Ascending aorta (tissue), 2 donors: ENCODE measurements at places on chromosomes 1 and 21. TPM values are rescaled to one million over a fixed set of nuclear protein-coding genes. Genes with fewer than 3 reads are reported as not detected.

GRCh38 chr1:221824025-221824424, 82.1 kb upstream of the DUSP10 start:
- no peak for DNase-seq

Gene NDUFS5
- total RNA-seq: 194 TPM

GRCh38 chr21:15277466-15277865, 212.7 kb upstream of the NRIP1 start:
- DNase-seq: no peak

- DNase-seq: no peak
These were observed 12.6 kb downstream of the NTPCR start for GRCh38 chr1:232962761-232963745.

GRCh38 chr1:219152751-219153150, 20.9 kb upstream of the LYPLAL1 start:
- DNase-seq: no peak

DNA sequence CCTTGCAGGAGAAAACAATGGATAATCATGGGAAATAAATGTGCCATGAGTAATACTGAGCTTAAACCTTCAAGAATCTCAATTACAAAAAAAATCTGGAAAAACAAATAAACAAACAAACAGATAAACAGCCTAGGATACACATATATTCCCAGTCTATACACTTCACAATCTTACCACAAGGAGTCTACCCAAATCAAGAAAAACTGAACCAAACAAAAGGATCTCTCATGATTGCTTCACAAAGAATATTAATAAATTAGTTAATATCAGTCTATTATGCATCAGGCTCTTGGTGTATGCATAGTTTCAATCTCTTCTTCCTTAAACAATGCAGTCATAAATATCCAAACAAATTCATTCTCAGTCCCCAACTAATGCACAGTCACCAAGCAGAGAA, 3.2 kb upstream of the ESRRG start:
- DNase-seq: no peak

- no peak for DNase-seq
These were observed 50.3 kb upstream of the MAP10 start for GRCh38 chr1:232754930-232755329.

GRCh38 chr1:200452850-200453552, 43.2 kb upstream of the ZNF281 start:
- DNase-seq: no peak

Gene TAL1
- total RNA-seq: 13.9 TPM

GRCh38 chr1:157551694-157552693, at the start of gene FCRL5:
Gene FCRL5, minus strand, starts transcription at chr1:157552515. Its CDS starts 153 bp downstream, at chr1:157552362.
- no peak for DNase-seq

DNA sequence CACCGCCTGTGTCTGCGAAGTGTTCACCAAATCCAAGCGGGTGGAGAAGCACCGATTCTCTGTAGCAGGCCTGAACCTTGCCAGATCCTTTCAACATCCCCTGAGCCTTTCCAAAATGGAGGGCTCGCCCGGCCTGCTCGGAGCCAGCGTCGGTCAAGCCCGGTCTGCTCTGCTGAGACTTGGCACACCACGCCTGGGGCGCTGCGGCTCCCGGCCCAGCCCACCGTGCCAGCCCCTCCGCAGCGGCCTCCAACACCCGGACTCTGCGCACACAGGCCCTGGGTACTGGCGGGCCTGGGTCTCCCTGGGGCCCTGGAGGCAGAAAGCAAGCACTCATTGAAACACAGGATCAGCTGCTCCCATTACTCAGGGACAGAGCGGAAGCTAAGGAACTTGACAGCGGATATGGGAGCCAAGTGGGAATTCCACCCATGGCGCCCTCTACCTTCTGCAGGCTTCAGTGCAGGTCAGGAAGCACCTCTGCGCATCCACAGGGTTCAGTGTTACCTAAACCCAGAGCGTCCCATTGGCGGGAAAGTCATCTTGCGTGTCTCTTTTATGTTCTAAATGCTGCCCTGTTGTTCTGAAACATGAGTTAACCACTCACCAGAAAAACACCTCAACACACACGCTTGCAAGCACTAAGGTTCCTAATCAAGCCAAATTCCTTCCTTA, 159.9 kb downstream of the ZBTB18 start:
- DNase-seq: no peak

GRCh38 chr1:55478742-55479141, 263.6 kb upstream of the USP24 start:
- DNase-seq: no peak

GRCh38 chr1:236773919-236774318, 21.2 kb upstream of the MTR start:
- DNase-seq: no peak

GRCh38 chr1:12326986-12327385, 97.2 kb downstream of the VPS13D start:
- no peak for DNase-seq

DNA sequence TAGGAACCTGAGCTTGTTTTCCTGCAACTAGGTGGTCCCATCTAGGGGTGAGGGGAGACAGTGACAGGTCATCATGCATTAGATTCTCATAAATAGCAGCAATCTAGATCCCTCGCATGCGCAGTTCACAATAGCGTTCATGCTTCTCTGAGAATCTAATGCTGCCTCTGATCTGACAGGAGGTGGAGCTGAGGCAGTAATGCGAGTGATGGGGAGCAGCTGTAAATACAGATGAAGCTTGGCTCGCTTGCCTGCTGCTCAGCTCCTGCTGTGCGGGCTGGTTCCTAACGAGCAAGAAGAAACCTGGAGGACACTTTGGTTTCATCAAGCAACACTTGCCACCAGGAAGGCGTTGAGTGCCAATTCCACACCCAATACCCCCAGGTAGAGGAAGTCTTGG, 95.1 kb upstream of the OLIG2 start:
- DNase-seq: no peak

- DNase-seq: no peak
These were observed 15.9 kb upstream of the IFNLR1 start for GRCh38 chr1:24202987-24203386.

- no peak for DNase-seq
These were observed 3.1 kb upstream of the MMP23B start for GRCh38 chr1:1628754-1629429.

Gene C1orf226
- 0.85 TPM for total RNA-seq

GRCh38 chr1:161727256-161727924, 6.0 kb downstream of the FCRLB start:
- DNase-seq: no peak

GRCh38 chr1:71706029-71706671, 576.2 kb downstream of the NEGR1 start:
- DNase-seq: no peak

DNA sequence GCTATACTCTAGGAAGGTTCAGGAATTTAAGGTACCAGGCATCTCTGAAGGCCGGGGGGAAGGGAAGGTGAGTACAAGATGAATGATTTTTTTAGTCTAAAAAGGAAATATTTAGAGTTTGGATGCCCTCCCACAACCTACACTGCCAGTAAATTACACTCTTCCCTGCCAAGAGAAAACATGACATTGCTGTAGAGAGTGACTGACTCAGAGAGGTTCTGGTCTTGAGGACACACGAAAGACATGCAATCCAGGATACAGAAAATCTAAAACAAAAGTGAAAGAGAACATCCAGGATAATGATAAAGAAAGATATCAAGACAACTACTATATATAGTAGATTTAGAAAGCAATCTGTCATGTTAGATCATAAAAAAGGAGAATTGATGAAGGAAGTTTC, 200.5 kb downstream of the TYW3 start:
- DNase-seq: no peak

GRCh38 chr1:171969813-171970212, 128.5 kb downstream of the DNM3 start:
- DNase-seq: no peak

DNA sequence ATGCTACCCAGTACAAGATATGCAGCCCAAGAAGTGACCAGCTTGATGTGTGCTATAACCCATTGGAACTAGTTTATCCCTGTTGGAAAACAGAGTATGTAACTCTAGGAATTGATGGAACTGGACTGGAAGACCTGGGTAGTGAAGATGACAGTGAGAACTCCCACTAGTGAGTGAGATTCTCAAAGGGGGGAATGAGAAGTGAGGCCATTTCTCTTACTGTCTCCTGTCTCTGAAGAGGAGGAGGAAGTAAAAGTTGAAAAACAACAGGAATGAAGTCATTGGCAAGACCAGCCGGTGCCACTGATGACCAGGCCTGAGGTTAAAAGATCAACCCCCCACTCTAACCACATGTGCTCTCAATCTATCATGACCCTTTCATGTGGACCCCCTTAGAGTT, 20.9 kb downstream of the PLA2G2F start:
- no peak for DNase-seq
